ENCODE measurements at places on chromosomes 11 and 22. TPM values are rescaled to one million over a fixed set of nuclear protein-coding genes. Genes with fewer than 3 reads are reported as not detected.
A peak's percentile ranks its signal among the peaks of the same experiment; 100 is the strongest.

DNA sequence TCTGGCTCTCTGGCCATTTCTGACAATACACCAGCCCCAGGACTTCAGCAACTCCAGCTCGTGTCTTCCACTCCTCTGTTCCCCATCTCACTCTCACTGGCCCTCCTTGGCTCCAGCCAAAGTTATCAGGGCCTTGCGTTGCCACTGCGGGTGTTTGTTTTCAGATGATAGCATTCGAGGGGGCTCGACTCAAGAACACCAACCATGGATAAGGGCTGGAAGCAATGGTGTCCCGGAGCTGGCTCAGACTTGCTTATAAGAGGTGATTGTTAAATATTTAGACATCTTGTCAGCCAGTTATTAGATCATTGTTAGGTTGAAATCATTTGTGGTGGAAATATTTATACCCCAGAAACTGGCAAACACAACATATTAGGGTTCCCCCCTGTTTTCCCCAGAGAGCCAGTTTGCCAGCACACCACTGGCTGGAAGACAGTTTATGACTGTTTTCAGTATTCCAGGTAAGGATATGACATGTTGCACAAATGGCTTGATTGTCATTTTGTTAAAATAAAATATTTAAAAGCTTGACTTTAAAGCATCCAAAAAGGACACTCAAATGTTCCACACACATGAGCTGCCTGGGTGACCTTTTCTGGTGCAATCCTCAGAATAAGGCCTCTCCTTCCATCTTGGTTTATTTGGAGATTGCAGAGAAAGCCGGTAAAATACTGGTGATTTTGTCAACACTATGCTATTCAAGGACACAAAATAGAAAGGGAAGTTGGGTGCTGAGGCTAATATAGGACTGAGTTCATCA lies 98.3 kb downstream of the FBXO7 start:
- DNase-seq = no peak

DNA sequence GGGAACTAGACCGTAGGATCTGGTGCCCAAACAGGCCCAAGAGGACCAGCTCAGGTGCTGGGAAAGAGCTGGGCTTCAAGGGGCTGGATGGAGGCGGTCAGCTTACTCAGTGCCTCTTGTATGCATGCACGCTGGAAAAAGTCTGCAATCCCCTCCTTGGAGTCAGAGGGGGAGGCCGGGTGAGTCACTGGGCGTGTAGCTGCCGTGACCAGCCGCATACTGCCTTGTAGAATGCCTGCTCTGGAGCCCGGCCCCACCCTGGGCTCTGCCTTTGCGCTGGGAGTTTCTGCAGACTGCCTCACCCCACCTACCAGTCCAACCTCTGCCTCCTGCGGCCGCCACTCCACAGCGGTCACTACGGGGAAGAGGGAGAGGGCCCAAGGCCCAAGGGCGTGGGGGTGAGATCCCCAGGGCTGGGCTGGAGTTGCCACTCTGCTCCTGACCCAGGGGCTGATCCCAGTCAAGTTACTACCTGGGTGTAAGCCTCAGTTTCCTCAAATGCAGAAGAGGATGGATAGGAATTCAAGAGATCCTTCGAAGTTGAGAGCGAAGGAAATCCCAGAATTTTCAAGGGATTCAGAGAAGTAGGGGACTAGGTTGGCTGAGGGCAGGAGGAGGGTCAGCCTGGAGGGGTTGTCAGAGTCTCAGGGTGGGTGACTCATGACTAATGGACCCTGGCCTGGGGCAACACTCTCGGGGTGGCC lies 4.2 kb downstream of the MRGPRF start:
- peak; percentile 93 for DNase-seq

DNA sequence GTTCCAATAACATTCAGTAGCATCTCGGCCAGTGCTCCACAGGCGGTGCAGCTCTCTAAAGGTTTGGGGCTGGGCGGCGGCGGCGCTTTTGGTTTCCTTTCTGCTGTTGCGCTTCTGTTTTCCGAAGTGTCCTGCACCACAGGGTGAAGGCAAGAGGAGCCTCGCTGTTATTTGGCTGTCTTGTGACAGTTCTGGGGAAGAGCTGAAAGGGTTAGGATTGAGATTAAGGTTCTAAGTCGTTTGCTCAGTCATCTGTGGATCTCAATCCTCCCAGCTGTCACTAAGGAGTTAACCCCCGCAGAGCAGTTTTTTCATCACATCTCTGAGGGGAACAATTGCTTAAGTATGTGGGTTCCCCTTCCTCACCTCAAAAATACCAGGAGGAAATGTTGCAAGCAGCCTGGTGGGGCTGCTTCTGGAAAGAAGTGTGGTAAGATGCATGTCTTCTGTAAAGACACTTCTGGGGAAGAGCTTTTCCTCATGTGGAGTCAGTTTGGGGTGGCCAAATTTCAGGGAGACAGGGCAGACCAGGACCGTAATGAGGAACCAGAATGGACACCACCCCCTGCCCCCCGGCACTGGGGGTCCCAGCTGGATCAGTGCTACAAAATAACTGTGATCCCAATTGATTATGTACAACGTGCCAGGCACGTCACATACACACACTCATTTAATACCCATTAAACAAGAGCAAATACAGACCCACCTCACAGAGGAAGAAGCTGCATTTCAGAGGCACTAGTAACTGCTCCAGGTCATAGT lies 14.2 kb downstream of the TMEM121B start:
- DNase-seq = no peak

- no peak for DNase-seq
Observed at GRCh38 chr11:72627594-72628281, 46.5 kb downstream of the PDE2A start.

Gene TESMIN
- total RNA-seq = not detected

GRCh38 chr11:34830035-34830434 lies 86.1 kb downstream of the APIP start:
- no peak for DNase-seq

DNA sequence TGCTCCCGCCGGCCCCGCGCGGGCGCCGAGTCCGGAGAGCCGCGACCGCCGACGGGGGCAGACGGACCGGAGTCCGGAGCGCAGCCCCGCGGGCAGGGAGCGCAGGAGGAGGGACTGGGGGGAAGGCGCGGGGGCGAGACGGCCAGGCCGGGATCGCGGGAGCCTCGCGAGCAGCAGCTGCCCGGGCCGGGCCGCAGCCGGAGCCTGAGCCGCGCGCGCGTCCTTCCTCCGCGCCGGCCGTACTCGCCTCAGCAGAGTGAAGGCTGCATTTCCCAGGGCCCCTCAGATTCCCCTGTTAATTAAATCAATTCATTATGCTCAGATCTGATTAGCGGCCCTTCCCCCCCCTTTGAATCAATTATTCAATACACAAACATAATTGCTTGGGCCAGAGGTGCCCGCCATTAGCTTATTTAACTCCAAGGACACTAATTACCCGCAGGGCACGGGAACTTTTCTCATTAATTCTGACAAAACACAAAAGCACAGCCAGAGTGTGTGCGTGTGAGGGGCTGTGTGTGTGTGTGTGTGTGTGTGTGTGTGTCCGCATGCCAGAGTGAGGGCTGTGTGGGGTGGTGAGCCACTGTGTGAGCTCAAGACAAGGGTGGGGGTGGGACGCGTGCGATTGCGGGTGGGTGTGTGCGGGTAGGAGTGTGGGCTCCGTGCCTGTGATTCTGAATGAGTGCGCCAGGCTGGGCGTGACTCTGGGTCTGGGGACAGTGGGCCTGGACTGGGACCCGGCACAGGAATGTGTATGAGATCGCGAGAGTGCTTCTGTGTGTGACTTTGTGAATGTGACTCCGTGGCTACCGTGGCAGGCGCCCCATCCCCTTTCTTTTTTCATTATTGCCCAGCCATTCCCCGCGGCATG lies 5.1 kb upstream of the LMO1 start:
- no peak for DNase-seq

DNA sequence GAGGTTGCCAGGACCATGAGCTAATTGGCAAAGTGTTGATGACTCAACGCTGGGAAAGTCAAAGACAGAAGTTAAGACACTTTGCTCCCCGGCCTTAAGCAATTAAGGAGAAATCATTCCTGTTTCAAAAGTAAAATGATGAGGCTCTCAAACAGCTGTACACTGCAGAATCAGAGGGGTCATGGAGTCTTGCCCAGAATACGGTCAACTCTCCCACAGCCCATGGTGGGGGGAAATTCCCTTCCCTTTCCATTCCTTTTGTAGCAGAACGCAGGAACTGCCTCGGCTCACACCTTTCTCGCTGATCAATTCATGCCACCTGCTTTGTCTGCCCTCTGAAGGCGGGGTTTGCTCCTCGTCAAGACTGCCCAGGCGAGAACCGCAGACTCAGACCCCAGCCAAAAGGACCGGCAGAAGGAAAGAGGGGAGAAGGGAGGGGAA lies 52.8 kb downstream of the MN1 start:
- no peak for DNase-seq

GRCh38 chr11:70630816-70631623 lies 232.7 kb downstream of the CTTN start:
- DNase-seq = no peak

Gene OTUB1
- total RNA-seq = 85.6 TPM

GRCh38 chr11:123304828-123305466 lies 109.9 kb upstream of the CLMP start:
- DNase-seq = no peak

DNA sequence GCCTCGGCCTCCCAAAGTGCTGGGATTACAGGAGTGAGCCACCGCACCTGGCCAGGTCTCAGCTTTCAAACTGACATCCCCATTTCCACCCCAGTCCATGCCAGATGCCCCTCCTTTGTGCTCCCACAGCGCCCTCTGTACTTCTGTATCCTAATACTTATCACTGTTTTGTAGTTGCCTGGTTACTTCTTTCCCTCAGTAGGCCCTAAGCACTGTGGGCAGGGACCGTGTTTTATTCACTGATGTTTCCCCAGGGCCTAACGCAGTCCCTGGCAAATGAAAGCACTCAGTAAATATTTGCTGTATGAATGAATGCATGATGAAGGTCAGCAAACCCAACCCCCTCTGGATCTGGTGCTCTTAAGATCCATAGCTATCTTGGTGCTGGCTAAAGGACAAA lies 2.2 kb upstream of the TRIM3 start:
- DNase-seq = no peak

DNA sequence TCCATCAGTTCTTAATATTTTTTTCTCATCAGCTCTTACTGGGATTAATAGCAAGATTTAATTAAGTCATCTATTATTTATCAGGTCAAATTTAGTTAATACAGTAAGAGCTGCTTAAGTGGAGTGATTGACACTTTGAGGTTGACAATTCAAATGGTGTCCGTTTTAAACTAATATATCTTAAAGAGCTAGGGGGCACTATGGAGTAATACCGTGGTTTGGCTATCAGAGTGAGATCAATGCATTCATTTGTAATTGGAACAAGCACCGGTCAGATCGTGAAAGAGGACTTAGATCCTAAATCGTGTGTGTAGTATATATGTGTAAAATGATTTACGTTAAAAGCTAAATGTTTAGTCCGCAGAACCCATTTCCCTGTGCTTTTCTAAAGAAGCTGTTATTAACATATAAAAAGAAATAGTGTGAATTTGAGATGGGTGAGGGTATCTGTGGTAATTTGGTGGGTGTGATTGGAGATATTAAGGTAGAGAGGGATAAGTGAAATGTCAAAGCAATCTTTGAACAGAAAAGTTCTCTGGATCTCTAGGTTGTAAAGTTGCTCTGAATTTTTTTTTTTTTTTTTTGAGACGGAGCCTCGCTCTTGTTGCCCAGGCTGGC lies 2.3 kb downstream of the SIK2 start:
- no peak for DNase-seq

DNA sequence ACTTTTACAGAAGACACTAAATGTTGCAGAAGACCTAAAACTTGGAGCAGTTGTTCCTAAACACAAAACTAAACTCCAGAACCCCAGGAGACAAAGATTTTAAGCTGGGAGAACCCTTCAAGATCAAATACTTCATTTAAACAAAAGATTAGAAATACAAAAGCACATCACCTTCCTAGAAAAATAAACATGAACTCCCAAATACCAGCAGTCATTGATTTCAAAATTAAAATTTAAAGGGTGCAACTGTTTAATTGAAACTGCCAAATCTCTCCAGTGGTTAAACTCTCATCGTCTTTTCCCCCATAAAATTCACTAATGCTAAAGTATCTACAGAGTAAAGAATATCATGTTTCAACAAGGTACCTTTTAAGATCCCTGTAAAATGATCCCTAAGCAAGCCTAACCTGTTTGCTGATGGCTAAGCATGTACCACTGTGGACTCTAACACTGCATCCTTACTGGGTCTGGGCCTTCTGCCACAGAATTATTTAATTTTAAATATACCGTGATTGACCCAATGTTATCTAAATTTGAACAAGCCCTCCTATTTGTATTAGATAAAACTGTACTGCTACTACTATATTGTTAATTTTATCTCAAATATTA lies 53.7 kb upstream of the CCDC34 start:
- no peak for DNase-seq

GRCh38 chr11:106813806-106814205 lies 204.5 kb downstream of the GUCY1A2 start:
- DNase-seq = no peak

Gene TMPRSS4
- total RNA-seq = 2.2 TPM

GRCh38 chr22:28773461-28773867 lies 969 bp downstream of the CCDC117 start:
- DNase-seq = no peak

- no peak for DNase-seq
Observed at GRCh38 chr11:84136926-84137325, 850.8 kb upstream of the CCDC90B start.

GRCh38 chr11:8311366-8311765 lies 47.7 kb upstream of the LMO1 start:
- no peak for DNase-seq

- no peak for DNase-seq
Observed at GRCh38 chr22:47382164-47382890, 619.9 kb downstream of the TBC1D22A start.

Gene LRRC56
- total RNA-seq = 0.41 TPM

Gene C22orf31
- total RNA-seq = not detected

DNA sequence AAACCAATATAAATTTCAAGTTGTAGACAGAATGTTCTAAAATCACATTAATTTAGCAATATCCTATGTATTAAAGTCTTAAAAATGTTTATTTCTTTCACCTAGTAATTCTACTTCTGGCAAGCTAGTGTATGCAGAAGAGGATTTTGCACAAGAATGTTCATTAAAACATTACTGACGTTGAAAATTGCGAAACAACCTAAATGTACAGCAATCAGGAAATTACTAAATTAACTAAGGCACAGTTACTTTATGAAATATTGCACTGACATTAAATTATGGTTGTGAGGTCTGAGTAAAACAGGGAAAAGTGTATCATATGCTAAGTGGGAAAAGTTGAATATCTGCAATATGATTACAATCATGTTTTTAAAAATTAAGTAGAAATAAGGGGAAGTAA lies 4.1 kb downstream of the SLC36A4 start:
- DNase-seq = no peak

Gene FXYD2
- not detected for total RNA-seq

Gene MS4A6A
- 111 TPM for total RNA-seq

DNA sequence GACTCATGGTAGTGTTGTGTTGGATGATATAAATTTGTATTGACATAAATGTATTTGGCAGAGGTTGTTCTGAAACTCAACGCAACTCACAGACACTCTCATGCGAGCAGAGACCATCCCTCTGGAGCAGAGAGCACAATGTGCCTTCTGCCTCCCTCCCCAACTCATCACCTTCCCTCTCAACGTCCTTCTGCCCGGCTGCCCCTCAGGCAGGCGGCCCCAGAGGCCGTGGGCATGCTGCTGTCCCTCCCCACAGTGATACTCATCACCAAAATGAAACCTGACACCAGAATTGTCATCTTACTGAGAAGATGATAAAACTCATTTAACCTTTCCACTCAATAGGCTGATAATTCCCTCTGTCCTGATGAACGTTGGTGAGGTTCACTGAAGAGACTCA lies 260.6 kb downstream of the ETS1 start:
- no peak for DNase-seq

All from thoracic aorta (tissue), 2 donors.